ENCODE measurements at places on chromosomes 6 and 20.

- peak; percentile 29 for DNase-seq
These were observed 1.1 kb downstream of the SPTLC3 start for GRCh38 chr20:13009682-13010406.

GRCh38 chr20:25622049-25622448 lies 1.8 kb downstream of the NANP start:
- DNase-seq = no peak

- DNase-seq = no peak
These were observed 348.3 kb downstream of the FRK start for GRCh38 chr6:115712291-115712961.

DNA sequence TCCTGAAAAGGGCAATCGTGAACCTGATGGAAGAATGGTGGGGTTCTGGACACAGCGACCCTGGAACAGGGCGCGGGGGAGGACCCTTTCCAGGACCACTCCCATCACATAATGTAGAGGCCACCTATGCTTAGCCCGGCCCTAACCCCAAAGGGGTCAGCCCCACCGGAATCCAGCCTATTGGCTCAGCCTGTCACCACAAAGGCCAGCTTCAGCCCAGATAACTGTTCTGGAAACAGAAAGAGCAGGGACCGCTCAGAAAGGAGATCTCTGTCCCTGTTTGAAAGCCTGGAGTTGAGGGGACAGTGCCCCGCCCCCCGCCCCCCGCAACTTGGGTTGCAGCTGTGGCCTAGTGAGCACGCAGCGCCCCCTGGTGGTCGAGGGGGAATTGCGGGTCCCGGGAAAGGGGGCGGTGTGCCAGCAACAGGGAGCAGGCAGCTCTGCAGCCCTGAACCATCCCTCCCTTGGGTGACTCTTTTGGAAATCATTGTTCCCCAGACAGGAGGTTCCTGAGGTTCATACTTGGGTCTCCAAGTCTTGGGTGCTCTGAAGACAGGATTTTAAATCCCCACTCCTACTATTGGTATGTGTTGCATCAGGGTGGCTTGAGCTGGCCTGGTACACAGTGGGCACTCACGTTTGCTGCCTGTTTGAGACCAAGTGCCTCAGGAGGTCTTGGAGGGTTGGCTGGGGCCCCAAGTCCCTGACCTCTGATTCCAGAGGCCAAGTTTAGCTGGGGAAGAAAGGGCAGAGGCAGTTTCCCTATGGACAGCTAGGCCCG lies 1.5 kb downstream of the SIGLEC1 start:
- DNase-seq = peak; percentile 79

DNA sequence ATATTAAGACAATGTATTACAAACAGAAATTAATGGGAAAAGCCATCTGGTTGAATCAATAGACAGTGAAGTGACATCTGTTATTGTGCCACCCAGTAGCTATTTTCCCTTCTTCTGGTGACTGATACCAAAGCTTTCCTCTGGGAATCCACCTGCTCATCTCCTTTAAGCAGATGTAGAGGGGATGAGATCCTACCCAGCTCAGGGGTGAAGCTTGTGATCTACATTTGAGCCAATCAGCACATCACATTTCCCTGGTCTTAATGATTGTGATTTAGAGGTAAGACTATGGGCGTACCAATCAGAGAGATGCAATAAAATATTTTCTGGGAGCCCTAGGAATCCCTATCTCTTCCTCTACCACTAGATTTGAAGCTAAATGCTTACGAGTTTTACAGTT lies 782.9 kb downstream of the PTPRT start:
- no peak for DNase-seq

GRCh38 chr6:125906158-125906998 lies 50.2 kb upstream of the HINT3 start:
- peak; percentile 41 for DNase-seq

- DNase-seq = no peak
These were observed 391.5 kb upstream of the MANEA start for GRCh38 chr6:95185874-95186273.

DNA sequence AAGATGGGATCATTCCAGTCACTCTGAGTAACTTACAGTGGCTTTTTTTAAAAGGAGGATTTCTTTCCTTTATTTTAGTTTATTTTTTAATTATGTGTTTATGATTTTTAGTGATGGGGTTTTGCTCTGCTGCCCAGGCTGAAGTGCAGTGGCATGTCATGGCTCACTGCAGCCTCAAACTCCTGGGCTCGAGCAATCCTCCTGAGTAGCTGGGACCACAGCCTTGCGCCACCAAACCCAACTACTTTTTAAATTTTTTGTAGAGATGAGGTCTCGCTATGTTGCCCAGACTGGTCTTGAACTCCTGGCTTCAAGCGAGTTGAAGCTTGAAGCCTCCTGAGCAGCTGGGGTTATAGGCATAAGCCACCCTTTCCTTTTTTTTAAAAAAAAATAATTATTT lies 31.8 kb upstream of the PHACTR3 start:
- no peak for DNase-seq

DNA sequence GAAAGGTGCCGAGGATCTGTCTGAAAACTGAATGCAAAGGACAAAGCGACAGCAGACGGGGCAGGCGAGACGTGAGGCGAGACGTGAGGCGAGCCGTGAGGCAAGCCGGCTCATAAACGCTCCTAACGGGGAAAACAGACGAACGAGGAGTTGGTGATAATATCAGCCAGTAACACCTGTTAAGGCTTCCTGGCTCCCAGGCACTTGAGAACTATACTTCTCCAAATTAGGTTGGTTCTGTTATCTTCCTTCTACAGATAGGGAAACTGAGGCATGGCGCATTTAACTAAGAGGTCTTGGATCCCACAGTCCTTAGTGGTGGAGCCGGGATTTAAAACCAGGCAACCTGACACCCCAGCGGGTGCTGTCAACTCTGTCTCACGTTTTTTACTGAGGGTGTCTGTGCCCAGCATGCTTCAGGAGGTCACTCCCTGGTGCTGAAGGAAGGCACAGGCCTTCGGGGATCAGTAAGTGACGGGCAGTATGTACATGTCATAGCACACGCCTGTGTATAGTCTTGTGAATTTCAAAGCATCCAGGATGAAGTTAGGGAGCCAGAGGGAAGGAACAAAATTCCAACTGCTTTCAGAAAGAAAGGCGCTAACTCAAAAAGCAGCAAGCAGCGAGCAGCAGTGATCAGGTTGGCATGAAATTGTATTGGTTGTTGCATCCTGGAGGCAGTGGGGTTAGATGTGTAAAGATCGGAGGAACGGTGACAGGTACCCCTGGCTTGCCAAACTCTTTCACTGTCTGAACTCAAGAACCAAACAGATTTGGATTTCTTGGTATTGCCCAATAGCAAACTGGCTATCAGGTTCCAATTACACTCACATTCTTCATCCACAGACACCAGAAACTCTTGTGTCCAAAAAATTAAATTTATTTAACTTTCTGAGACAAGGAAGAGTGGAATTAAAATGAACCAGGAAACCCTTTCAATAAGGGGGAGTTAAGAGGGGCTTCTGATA lies 318.7 kb downstream of the THBS2 start:
- DNase-seq = no peak

DNA sequence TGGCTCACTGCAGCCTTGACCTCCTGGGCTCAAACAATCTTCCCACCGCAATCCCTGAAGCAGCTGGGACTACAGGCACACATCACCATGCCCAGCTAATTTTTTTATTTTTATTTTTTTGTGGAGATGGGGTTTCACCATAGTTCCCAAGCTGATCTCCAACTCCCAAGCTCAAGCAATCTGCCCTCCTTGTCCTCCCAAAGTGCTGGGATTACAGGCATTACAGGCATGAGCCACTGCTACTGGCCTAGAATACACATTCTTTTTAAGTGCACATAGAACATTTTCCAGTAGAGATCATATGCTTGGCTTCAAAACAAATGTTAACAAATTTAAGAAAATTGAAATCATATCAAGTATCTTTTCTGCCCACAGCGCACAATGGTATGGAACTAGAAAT lies 176.8 kb upstream of the MARCKS start:
- no peak for DNase-seq

DNA sequence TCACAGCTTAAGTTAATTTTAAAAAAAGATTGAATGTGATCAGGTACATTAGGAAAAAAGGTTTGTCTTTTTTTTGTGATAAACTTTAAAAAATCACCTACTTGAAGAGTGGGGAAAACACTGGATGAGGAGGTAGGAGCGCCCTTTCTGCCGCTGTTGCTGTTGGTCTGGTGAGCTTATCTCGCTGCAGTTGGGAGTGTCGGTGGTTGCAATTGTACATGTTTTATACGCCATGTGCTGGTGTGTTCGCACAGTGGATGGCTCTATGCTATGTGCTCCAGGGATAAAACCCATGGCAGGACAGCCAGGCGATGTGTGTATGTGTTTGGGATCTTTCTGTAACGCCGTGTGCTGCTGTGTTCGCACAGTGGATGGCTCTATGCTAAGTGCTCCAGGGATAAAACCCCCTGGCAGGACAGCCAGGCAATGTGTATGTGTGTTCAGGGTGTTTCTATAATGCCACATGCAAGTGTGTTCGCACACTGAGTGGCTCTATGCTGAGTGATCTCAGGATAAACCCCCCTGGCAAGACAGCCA lies 1.7 kb downstream of the SLC22A3 start:
- no peak for DNase-seq

GRCh38 chr6:10759884-10760329 lies 12.3 kb downstream of the TMEM14B start:
- DNase-seq = no peak

- DNase-seq = no peak
These were observed 24.6 kb downstream of the CYP24A1 start for GRCh38 chr20:54148947-54149764.

DNA sequence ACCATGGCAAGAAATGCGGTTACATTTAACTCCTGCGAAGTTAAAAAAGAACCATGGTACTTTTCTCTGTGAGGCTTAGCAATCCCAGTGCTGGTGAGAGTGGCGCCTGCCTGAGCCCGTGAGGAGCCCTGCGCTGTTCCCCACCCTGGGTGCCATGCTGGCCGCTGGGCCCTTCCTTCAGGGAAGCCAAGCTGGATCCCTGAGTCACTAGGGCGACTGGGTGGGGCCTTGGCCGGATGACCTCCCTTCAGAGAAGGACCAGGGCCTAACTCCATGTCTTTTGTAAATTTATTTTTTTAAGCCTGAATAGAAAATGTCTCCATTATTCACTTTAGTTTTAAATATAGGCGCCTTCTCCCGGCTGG lies 209.1 kb downstream of the ERMARD start:
- DNase-seq = no peak

- DNase-seq = no peak
These were observed 12.9 kb upstream of the SLC9A8 start for GRCh38 chr20:49799698-49800097.

DNA sequence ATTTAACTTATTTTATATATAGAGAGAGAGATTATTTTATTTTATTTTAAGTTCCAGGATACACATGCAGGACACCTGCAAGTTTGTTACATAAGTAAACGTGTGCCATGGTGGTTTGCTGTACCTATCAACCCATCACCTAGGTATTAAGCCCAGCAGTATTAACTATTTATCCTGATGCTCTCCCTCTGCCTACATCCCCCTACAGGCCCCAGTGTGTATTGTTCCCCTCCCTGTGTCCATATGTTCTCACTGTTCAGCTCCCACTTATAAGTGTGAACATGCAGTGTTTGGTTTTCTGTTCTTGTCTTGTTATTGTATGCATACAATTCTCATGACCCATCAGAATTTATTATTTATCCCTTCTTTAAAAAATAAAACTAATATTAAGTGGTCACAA lies 34.6 kb downstream of the FKBP1C start:
- DNase-seq = no peak

GRCh38 chr6:81865712-81866111 lies 113.2 kb upstream of the TENT5A start:
- peak; percentile 58 for DNase-seq

- DNase-seq = no peak
These were observed 97.4 kb downstream of the SNX5 start for GRCh38 chr20:17871181-17871580.

DNA sequence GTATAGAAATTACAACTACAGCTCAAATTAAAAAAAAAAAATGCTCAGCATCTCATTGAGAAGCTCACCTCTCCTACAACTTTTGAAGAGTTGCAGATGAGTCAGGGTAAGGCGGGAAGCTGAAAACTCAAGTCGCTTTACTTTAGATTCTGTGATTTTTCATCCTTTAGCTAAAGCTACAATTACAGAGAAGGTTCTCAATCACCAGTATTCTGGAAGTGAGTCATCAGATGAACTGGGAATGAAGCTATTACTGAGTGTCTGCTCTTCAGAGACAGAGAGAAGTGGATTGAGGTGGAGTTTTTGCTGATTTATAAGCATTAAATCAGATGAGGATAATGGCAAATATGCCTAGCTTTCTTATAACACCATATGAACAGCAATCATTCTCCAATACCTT lies 91.9 kb downstream of the TFAP2A start:
- DNase-seq = no peak

DNA sequence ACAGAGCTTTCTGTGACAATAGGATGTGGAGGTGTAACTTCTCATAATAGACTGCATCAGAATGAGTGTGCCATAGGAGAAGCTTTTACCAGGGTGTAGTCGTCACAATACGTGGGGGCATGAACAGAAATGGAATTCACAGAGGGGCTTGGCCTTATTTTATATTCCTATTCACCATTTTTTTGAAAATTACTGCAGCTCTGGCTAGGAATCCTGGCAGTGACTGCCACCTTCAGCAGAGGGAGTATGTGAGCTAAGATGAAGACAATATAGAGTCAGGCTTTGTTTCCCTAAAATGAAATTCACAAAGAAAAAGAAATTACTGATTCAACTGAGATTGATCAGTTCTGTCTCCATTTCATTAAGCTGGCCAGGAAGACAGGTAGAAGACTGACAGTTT lies 13.9 kb downstream of the TOMM6 start:
- DNase-seq = peak; percentile 17

GRCh38 chr6:18511211-18511610 lies 124.1 kb downstream of the RNF144B start:
- DNase-seq = no peak

Measured in hepatic stellate cell (primary cell).